ENCODE measurements at places on chromosomes 11 and 22. TPM values are rescaled to one million over a fixed set of nuclear protein-coding genes. Genes with fewer than 3 reads are reported as not detected.

KREMEN1 gene
- 13.9 TPM for total RNA-seq

SYT12 gene
- total RNA-seq = 16.9 TPM

PRG3 gene
- total RNA-seq = not detected

DNA sequence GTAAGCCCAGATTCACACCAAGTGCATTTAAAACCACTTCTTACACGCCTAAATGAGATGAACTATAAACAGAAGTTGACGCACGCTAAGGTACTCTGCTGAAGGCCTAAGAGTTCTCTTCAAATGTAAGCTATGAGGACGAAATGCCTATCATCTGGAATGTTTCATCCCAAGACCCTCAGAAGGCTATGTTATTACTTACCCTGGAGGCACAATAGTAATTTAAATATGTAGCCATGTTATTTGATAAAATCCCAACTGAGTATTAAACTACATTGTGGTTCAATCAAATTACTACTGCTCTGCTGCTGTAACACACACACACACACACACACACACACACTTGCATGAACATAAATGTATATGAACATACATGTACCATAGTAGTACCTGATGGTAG lies 47.6 kb downstream of the MAML2 start:
- no peaks in the 10 kb centered on the region for H3K36me3 ChIP-seq
- H3K4me3 ChIP-seq = no peak overlapping the region
- peaks cover 20% of the 10 kb centered on the region for H3K4me1 ChIP-seq
- no peaks in the 10 kb centered on the region for H3K27me3 ChIP-seq
- no peak for DNase-seq
- no peak overlapping the region for H3K27ac ChIP-seq

DNA sequence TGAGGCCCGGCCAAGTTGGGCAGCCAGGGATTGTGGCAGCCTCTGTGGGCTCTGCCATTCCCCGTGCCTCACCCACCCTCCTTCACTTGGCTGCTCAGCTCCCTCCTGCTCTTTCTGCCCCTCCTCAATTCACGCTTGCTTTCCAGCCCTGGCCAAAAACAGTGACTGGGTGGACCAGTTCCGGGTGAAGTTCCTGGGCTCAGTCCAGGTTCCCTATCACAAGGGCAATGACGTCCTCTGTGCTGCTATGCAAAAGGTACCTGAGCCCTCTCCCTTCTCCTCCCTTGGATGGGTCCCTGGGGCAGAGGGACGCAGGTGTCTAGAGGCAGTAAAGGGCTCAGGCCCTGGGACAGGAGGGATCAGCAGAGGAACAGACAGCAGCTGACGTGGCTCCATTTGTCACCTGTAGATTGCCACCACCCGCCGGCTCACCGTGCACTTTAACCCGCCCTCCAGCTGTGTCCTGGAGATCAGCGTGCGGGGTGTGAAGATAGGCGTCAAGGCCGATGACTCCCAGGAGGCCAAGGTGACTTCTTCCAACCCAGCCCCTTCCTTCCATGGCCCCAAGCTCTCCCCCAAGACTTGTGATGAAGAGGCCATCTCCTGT lies 2.7 kb downstream of the FREY1 start:
- H3K36me3 ChIP-seq = no peaks in the 10 kb centered on the region
- no peak for DNase-seq
- no peak overlapping the region for H3K4me3 ChIP-seq
- no peak overlapping the region for H3K27ac ChIP-seq
- no peaks in the 10 kb centered on the region for H3K27me3 ChIP-seq
- H3K4me1 ChIP-seq = peaks cover 15% of the 10 kb centered on the region

GRCh38 chr22:23833017-23833751 lies 5.6 kb downstream of the DERL3 start:
- no peaks in the 10 kb centered on the region for H3K27me3 ChIP-seq
- H3K4me3 ChIP-seq = no peak overlapping the region
- peak overlapping the region; percentile 43 for H3K27ac ChIP-seq
- H3K4me1 ChIP-seq = peaks cover 26% of the 10 kb centered on the region
- no peak for DNase-seq

GRCh38 chr11:134504146-134504905 lies 92.3 kb upstream of the B3GAT1 start:
- no peak for DNase-seq
- no peak overlapping the region for H3K4me3 ChIP-seq
- H3K36me3 ChIP-seq = no peaks in the 10 kb centered on the region
- no peaks in the 10 kb centered on the region for H3K4me1 ChIP-seq

- no peak for DNase-seq
- no peaks in the 10 kb centered on the region for H3K36me3 ChIP-seq
- no peak overlapping the region for H3K27ac ChIP-seq
- no peak overlapping the region for H3K4me3 ChIP-seq
- no peaks in the 10 kb centered on the region for H3K4me1 ChIP-seq
- H3K27me3 ChIP-seq = no peaks in the 10 kb centered on the region
These were observed 85.4 kb downstream of the TTC28 start for GRCh38 chr22:28594076-28594796.

DNA sequence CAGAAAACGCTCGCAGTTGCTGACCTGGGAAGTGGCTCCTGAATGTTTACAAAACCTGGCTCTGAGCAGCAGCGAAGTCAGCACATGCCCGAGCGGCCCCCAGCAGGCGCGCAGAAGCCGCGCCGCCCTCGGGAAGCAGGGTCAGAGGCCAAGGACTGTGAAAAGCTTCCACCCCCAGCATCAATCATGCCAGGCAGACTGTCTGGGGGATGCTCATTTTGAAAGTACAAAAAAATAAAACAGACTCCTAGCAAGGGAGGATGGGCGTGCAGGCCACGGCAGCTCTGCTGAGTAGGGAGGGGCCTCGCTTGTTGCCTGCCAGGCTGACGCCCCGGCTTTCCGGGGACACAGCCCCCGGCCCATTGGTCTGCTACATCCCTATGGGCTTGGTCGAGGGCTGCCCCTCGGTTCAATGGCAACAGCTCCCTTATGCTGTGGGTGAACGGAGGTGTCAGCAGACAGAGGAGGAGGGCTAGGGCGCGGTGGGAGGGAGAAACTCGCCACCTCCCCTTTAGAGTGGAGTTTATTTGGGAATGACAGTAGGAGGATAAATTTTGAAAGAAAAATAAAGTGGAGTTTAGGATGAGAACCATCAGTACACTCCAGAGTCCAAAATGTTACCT lies 37.7 kb upstream of the GNB1L start:
- DNase-seq = no peak
- peaks cover 14% of the 10 kb centered on the region for H3K36me3 ChIP-seq
- no peak overlapping the region for H3K4me3 ChIP-seq
- no peaks in the 10 kb centered on the region for H3K27me3 ChIP-seq
- no peak overlapping the region for H3K27ac ChIP-seq

DNA sequence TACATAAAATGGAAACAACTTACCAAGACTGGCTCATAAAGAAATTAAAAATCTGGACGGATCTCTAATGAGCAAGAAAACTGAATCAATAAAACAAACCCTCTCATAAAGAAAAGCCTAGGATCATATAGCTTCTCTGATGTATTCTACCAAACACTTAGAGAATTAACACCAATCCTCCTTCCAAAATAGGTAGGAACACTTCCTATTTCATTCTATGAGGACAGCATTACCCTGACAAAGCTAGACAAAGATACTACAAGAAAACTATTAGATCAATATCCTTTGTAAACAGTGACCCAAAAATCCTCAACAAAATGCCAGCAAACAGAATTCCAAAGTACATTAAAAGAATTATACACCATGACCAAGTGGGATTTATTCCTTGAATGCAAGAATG lies 52.9 kb upstream of the CLTCL1 start:
- H3K27ac ChIP-seq = no peak overlapping the region
- peaks cover 35% of the 10 kb centered on the region for H3K36me3 ChIP-seq
- DNase-seq = no peak
- no peak overlapping the region for H3K4me3 ChIP-seq
- no peaks in the 10 kb centered on the region for H3K27me3 ChIP-seq

DNA sequence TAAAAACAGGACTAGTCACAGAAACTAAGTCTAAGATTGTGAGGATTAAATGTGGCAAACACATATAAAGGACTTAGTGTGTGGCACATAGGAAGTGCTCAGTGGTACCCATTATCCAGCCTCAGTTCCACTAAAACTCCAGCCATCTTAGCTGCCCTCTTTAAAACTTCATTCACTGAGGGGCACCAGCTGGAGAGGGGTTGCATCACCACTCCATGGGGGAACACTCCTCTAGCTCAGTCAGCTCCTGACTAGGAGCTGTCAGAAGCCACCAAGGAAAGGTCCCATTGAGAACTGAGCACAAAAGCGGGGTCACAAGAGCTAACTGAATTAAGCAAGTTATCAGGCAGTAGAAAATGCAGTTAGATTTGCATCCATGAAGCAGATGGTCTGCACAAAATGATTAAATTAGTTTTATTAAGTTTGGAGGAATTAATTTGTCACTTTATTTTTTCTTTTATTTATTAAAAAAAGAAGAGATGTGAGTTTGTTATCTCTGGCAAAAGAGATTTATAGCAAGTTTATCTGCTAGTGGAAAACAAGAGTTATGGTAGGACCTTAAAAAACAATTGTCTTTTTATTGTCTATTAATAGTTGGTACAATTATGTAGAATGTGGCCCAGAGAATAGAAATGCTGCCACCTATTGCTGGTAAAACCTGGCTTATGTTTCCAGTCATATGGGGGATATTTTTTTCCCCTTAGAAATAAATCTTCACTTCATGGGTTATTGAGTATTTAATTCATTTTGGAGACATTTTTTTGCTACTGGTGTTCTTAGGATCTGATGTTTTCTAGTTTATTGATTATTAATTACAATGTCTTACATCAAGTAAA lies 95.7 kb downstream of the NAV2 start:
- no peak for DNase-seq

GRCh38 chr11:103532133-103532788 lies 423.0 kb downstream of the DYNC2H1 start:
- no peaks in the 10 kb centered on the region for H3K4me1 ChIP-seq
- DNase-seq = no peak
- no peak overlapping the region for H3K4me3 ChIP-seq
- no peaks in the 10 kb centered on the region for H3K36me3 ChIP-seq
- no peaks in the 10 kb centered on the region for H3K27me3 ChIP-seq
